NCI-H526 (cell line): ENCODE measurements at places on chromosomes 6 and 20.
A peak's percentile ranks its signal among the peaks of the same experiment; 100 is the strongest.

DNA sequence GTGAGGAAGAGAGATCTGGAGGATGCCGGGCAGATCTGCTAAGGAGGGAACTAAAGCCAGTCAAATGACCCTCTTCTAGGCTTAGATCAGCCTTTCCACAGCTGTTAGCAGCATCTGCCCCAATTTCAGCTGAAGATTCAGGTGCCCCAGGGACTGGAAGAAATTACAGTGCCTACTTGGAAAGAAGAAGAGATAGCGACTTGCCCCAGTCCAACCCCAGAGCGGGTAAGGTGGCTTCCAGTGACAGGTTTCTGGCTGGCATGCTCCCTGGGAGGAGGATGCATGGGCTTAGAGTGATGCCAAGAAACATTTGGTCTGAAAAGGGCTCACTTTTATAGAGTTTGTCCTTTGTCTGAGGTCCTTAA lies 620 bp downstream of the TJAP1 start:
- no peak for DNase-seq

- no peak for DNase-seq
These were observed 122.2 kb downstream of the KIF13A start for GRCh38 chr6:17865243-17865642.

DNA sequence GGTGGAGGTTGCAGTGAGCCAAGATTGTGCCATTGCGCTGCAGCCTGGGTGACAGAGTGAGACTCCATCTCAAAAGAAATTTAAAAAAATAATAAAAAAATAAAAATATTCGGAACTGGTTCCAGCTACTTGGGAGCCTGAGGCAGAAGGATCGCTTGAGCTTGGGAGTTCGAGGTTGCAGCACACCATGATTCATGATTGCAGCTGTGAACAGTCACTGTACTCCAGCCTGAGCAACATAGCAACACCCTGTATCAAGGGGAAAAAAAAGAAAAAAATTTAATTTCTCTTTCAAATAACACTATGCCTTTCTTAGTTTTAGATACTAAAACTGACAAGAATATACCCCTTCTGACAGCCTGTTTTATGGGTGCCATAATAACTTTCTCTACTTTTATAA lies 10.5 kb downstream of the KDM1B start:
- no peak for DNase-seq

DNA sequence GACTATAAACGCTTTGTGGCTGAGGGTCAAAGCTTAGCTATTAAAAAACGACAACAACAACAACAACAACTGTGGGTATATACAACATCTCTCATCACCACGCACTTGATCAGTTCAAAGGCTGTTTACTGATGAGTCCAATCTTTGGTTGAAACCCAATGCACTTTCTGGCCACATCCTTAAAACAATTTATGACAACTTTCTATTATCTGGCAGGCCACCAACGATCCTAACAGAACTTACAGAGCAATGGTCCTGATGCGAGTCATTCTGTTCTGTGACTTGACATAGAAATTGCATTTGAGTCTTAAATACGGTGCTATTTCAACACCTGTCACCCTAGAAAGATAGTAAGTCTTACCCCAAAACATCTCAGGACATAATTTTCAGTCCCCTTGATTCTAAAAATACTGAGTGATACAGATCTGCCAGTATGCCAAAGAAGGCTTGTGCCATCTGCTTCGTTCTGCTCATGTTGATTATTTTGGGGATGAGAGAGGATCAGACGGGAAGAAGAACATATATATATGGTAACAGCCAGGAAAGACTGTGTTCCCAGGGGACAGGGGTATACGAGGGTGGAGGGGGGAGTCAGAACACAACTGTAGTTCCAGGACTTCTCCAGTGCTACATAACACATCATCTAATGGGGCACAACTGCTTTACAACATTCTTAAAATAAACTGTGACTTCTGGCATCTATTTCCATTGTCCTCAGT lies 55.8 kb downstream of the PLAGL1 start:
- no peak for DNase-seq

DNA sequence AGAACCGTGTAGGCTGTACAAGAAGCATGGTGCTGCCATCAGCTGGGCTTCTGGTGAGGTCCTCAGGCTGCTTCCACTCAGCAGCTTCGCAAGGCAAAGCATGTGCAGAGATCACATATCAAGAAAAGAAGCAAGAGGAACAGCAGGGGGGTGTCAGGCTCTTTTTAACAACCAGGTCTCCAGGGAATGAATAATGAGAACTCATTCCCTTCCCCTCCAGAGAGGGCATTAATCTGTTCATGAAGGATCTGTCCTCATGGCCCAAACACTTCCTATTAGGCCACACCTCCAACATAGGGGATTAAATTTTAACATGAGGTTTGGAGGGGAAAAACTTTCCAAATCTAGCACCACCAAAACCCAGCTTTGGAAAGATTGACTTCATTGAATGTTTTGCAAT lies 20.0 kb downstream of the GINM1 start:
- no peak for DNase-seq

DNA sequence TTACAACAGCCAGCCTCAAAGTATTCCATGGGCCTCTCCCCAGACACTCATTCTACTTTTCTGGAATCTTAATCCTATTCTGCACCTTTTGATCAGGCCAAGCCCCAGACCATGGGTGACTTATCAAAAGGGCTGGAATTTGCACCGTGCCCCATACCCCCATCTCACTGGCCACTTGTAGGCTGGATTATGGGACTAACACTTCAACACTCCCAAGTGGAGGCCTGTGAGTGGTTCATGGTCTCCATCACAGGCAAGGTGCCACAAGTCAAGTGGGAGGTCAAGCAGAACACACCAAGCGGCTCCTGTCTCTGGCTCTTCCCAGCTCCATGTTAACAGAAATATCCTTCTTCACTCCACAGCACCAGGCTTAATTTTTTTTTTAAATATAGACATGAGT lies 212.3 kb upstream of the HEY2 start:
- DNase-seq = no peak

DNA sequence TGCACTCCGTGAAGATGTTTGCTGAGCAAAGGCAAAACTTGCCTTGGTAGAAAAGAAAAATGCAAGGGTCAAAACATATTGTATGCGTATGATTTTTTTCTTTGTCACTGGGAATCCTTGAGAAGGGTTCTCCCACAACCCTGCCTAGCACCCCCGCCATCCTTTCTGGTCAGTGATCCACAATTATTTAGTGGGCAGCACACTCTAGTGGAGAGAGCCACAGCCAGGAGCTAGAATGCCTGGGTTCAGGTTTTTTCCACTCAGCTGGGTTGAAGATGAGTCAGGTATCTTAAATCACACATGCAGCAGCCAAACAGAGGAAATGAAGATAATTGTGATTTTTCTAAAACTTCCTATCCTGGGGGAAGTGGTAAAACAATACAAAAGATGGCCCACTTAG lies 243.1 kb downstream of the PKHD1 start:
- DNase-seq = peak; percentile 77

GRCh38 chr6:109007521-109007920 lies 87.1 kb downstream of the SESN1 start:
- no peak for DNase-seq

GRCh38 chr6:166228839-166229528 lies 61.3 kb upstream of the TBXT start:
- DNase-seq = no peak

DNA sequence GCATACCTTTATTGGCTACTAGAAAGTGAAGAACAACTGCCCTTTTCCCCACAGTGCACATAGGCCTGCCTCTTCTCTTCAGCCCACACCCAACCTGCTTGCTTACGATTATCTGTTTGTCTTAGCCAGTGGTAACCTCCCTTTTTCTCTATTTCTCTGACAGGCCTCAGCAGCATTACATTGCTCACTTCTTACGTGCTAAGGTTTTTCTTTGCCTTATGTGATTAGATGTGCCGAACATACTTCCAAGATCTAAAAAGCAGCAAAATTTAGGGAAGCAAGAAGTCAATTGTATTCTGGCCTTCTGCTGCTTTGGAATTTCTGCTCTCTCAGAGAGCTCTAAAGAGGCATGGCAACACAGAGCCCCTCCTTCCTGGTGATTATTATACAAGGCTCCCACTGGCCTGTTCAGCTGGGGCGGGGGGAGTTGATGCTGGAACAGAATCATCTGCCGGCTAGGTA lies 7.0 kb downstream of the B4GALT5 start:
- DNase-seq = no peak

DNA sequence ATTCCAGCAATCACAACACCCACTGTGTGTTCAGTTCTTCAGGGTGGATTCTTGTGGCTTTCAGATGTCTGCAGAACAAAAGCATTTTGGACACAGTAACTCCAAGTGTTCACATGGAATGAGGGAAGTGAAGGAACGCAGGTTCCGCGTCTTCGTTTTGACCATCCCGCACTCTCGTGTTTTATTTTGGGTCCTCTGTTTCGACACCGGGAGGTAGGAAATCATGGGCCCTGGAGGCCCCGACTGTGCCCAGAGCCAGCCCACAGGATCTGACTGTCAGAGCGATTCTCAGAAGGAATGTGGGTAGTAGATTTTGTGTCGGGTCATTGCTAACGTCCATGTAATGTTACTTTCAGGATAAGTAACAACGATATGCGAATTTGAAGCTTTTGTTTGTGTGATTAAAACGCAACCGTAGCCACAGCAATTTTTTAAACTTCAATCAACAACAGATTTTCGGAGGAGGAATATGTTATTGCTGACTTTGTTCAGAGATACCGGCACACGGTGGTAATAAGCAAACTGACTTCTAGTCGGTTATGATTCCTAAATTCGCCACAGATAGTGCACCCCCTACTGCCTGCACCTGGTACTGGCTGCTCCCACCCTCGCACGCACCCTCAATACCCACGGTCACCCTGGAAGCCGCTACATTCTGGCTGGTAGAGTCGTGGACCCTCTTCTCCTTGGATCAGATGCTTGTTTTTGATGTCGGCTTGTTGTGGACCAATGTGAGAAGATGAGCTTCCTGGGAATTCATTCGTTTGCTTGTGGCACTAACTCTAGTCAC lies 10.5 kb downstream of the NPEPL1 start:
- DNase-seq = no peak

GRCh38 chr20:35145141-35145564 lies 2.0 kb downstream of the EDEM2 start:
- peak; percentile 60 for DNase-seq

DNA sequence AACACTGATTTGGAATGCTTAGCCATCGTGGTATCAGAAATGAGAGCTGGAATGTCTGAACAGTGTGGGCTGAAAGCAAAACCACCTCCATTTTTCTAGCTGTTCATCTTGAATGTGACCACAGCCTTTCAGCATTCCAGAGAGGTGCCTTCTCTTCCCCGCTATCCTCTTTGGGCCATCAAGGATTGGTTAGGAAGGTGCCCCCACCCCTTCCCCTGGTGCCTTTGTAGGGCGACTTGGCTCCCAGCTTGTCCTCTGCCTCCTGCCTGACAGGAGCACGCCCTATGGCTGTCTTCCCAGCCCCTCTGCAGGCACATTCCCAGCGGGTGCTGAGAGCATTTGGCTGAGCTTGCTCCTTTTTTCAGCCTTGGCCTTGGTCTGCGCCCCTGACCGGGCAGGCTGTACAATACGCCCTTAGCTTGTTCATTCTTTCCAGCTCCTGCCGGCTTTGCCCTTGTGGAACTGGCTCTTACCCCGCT lies 97.5 kb downstream of the ARMC2 start:
- no peak for DNase-seq

- no peak for DNase-seq
These were observed 43.3 kb downstream of the SNX5 start for GRCh38 chr20:17925141-17925939.

DNA sequence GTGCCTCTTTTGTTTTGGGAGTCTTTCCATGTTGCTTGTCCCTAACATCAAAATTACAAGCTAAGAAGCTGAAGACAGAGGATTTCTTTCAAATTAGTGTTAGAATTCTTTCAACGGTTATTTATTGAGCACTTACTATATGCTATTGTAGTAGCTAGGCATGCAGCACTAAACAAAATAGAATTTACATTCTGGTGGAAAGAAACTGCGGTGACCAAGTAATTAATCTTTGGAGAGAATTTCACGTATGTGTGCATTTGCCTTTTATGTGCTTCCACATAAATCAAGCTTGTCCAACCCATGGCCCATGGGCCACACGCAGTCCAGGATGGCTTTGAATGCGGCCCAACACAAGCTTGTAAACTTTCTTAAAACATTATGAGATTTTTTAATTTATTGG lies 33.0 kb upstream of the DUSP22 start:
- DNase-seq = no peak

GRCh38 chr20:64114356-64114971 lies 7.1 kb upstream of the NPBWR2 start:
- no peak for DNase-seq

GRCh38 chr6:36769183-36769675 lies 70.0 kb downstream of the CPNE5 start:
- no peak for DNase-seq

GRCh38 chr20:46307999-46308257 lies 370 bp downstream of the CDH22 start:
- no peak for DNase-seq

DNA sequence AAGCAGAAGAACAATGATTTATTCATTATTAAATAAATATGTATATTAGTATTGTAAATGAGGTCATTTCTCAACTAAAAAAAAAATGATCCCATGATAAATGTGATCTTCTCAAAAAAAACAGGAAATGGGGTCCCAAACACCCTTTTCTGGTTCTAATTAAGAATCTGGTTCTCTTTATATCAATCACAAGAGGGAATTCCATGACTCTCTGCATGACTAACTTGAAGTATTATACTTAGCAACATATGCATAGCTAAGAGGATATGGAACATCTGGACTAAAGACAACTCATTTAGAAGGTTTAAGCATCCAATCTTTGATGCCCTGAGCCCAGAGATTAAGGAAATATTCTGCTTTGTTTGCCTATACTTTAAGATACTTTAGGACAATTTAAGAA lies 89.7 kb upstream of the EMILIN3 start:
- DNase-seq = no peak

GRCh38 chr6:160507420-160507819 lies 156.7 kb downstream of the LPA start:
- DNase-seq = no peak

DNA sequence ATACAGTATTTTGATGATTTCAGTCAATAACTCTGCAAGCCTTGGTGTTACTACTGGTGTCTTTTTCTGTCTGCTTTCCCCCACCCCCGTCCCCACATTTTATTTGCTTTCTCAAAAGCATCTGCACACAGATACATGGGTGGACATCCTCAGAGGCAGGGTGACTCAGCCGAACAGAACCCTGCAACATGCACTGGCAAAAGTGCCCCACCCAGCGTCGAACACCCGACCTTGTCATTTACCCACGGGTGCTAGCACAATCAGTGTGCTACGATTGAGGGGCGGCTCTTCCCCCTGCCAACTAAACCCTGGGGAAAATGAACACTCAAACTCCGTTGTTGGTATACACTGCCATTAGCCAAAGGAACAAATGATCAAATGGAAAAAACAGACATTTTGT lies 115.9 kb upstream of the NAA20 start:
- no peak for DNase-seq

GRCh38 chr20:20690676-20691476 lies 21.6 kb downstream of the RALGAPA2 start:
- no peak for DNase-seq

GRCh38 chr6:20202699-20203302 lies 9.5 kb downstream of the MBOAT1 start:
- DNase-seq = no peak

GRCh38 chr6:142800240-142800639 lies 144.7 kb downstream of the HIVEP2 start:
- no peak for DNase-seq
